Stimulated activated CD4-positive, alpha-beta T cell treated with anti-CD3 and anti-CD28 coated beads, TNF-alpha, amount 100 ng/mL, for 1 hour (primary cell): ENCODE measurements at places on chromosomes 5 and 9.

DNA sequence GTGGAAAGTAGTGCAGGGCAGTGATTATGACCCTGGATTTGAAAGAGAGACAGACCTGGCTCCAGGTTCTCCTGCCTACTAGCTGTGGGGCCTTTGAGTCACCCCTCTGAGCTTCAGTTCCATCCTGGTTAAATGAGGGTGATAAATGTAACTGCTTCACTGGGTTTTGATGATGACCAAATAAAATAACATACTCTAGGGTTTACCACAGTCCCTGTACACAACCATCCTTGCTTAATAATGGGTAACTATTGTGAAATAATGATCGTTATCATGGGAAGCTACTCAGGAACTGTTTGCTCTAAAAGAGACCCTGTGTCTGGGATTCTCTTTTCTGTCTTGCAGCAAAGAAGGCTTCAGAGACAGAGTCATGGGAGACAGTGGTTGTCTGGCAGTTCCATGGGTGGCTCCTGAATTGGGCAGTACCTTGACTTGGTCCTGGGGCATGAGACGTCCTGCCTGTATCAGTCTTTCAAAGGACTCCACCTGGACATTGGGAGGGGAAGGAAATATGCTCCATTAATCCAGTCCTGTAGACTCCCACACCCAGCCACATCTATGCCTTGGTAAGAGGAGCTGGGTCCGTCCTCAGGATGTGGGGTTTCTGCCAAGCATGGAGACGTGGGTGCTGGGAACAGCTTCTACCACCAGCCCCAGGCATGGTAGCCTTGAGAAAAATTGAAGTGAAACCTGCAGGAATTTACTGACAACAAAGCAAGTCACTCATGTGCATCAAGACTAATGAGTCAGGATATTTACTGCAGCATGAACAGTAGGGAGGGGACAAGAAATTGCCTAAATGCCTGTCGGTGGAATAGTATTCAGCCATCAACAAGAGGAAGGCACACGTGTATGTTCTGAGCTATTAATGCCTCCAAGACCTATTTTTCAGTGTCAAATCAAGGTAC lies 23.4 kb downstream of the AKNA start:
- no peak for DNase-seq

DNA sequence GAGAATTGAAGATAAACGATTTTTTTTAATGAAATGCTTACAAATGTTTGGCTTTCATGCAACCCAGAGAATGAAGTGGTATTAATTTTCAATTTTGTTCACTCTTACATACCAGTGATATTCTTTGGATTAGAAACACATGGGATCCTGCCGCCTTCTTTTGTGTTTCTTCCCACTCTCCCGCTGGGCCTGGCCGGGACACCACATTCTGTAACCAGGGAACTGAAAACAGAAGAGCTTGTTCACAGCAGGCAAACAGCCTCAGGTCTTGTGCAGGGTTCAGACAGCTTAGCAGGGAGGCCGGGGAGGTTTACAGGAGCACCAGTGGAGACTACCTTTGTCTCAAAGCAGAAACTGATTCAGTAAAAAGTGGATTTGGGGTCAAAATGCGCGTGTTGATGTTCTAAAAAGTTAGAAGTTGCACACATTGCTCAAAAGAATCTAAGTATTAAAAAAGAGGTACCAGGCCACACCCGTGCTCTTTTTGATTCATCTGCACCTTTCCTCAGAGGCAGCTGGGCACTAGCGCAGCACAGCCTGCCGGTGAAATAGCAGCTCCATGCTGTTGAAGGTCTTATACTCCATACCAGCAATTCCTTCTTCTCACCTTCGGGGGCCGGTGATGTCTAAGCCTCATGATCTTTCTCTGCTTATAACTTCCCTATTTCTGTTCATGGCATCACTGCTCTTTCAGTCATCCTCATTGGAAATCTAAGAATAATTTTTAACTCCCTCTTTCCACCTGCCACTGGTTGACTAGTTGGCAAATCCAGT lies 67.1 kb downstream of the GRAMD2B start:
- DNase-seq: no peak

DNA sequence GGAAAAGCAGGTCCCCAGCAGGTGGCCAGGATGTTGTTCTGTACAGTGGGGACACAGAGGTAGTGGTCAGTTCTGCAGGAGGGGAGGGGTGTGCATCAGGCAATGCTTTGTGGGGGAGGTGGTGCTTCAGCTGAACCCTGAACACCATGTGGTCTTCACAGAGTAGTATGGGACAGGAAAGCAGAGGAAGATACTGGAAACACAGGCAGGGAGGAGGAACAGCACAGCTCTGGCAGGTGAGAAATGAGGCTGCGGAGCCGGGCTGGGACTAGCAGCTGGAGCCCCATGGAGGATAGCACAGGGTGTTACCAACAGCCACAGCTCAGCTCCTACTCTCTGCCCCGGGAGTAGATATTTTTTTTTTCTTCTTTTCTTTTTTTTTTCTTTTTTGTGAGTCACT lies 161.5 kb downstream of the ENTREP1 start:
- DNase-seq: no peak

DNA sequence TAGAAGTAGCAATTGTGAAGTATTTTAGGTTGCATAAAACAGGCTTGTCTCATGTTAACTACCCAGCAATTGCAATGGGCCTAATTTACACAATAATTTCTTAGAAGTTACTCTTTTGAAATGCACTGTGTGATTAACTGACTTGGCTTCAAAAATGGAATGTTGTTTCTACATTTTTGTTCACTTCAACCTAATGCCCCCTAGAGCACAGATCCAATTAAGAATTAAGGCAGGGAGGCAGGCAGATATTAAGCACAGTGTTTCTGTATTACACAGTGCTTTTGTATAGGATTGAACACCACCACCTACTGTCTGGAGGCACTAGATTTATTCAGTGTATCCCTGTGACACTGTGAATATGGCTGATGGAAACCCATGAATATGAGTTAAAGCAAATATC lies 302.1 kb downstream of the FBXL17 start:
- no peak for DNase-seq

GRCh38 chr9:75238311-75238976 lies 150.1 kb downstream of the OSTF1 start:
- DNase-seq: no peak

GRCh38 chr5:33423018-33423630 lies 17.6 kb upstream of the TARS1 start:
- no peak for DNase-seq

- DNase-seq: no peak
Observed at GRCh38 chr5:82023644-82024043, 51.8 kb downstream of the ATG10 start.

DNA sequence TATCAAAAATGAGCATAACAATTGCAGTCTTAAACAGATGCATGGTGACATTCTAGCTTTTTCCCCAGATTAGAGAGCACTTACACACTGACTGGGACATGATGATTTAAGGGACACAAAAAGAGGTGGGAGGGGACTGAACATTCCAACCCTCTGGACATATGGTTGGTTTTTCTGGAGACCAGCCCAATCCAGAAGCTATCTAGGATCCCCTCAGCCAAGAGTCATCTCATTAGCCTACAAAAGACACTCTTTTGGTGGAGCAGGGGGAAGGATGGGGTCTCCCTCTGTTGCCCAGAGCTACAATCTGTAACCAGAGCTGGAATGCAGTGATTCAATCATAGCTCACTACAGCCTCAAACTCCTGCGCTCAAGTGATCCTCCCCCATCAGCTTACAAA lies 97.3 kb upstream of the IQGAP2 start:
- DNase-seq: no peak

GRCh38 chr9:130983970-130984369 lies 25.0 kb upstream of the LAMC3 start:
- no peak for DNase-seq

DNA sequence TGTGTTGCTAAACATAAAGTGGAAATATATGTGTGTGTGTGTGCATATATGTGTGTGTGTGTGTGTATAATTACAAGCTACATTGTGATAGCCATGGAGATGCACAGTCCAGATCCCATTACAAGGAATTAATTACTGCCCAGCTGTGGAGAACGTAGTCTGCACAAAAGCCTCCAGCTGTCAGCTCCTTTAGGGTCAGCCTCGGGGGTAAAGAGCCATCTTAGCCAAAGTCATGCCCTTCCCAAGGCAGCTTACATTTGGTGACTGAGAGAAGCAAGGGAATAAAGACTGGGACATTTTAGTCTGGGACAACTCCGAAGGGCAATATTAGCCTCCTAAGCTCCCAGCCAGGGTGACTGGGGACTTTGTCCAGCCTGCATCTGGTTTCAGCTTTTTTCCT lies 21.9 kb upstream of the FOCAD start:
- no peak for DNase-seq

- no peak for DNase-seq
Observed at GRCh38 chr9:129399634-129399990, 221.3 kb downstream of the C9orf50 start.

DNA sequence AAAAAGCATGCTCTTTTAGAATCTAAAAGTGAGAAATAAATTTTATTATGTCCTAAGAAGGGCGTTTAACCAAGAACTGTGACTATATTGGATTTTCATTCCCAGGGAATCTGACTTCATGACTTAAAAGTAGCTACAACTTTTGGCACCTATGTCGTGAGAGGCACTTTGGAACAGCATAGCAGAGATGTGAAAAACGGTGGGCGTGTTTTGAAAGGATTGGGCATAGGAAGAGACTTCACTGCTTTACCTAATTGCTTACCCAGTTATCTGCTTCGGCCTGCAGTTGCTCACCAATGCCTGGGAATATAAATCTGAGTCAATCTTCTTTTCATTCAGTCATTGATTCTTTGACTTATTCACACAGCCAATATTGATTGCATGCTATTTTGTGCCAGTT lies 363.4 kb downstream of the DNAH5 start:
- no peak for DNase-seq

DNA sequence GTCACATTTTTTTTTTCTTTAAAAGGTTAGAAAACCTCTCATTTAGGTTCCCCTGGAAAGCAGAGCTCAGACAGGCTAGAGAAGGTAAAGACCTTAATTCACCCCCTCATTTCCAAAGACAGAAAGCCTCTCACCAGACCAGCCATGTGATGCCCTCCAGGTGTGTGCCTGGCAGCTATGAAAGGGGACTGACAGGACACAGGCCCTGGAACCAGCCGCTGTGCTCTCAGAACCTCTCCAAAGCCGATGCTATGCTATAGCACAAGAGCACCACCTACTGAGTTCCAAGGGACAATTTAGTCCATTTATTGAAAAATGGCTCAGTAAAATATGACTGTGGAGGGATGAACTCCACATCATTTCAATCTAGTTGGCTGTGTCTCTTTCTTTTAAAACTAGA lies 48.8 kb downstream of the FANCC start:
- no peak for DNase-seq

GRCh38 chr9:114834386-114834785 lies 28.5 kb upstream of the TNFSF15 start:
- DNase-seq: no peak

DNA sequence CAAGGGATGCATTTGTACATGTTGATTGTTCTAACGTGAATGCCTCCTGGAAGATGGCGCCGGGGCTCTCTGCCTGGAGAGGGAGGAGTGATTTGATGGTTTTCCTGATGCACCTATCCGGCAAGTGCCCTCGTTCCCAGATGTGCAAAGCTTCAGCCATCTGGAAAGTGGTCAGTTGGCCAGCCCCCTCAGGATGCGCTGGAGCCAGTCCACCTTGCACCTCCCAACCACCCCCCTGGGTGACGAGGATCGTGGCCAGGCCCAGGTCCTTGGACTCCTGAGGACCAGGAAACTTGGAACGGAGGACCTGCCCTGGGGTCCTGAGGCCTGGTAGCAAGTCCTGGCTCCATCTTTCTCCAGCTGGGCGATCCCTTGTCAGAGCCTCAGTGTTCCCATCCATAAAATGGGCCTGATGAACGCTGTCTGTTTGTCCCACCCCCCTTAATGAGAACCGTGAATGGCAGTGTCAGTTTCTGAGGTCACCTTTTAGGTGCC lies 23.6 kb upstream of the RNU6ATAC start:
- DNase-seq: no peak

- DNase-seq: no peak
Observed at GRCh38 chr5:167639273-167639672, 652.2 kb upstream of the WWC1 start.

- no peak for DNase-seq
Observed at GRCh38 chr9:127036437-127036836, 86.0 kb downstream of the ANGPTL2 start.

DNA sequence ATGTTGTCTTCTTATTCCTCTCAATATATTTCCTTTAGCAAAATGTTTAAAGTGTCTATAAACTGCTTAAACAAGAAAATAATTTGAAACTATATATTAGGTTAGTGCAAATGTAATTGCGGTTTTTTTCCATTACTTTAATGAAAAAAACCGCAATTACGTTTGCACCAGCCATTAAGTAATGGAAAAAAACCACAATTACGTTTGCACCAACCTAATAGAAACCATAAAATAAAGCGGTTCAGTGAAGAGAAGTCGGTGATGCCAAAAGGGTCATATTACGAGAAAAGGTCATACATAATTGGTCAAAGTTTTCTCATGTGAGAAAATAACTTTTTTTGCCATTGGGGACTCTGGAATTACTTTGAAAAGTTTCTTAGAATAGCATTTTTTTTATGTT lies 385.6 kb upstream of the ST8SIA4 start:
- DNase-seq: no peak

GRCh38 chr5:42645138-42645537 lies 111.5 kb upstream of the CCDC152 start:
- DNase-seq: no peak

DNA sequence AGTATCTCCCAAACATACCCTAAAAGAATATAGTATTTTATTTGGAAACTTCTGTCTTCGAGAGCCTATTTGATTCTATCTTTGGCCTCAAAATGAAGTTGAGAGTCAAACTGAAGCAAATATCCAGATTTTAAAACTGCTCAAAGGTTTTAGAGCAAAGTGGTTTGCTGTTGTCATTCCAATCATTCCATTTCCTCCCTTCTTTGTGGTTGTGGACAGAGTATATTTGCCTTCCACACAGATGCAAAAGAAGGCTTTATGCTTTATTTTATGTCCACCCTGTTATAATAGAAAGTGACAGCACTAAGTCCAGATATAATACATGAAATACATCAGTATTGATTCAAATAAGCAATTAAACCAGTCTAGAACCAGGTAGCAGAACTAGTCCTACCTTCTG lies 12.4 kb downstream of the GZMK start:
- no peak for DNase-seq

- no peak for DNase-seq
Observed at GRCh38 chr5:79875230-79875629, 115.8 kb downstream of the MTX3 start.

- no peak for DNase-seq
Observed at GRCh38 chr9:20312732-20313131, 309.6 kb downstream of the MLLT3 start.
